ENCODE measurements at places on chromosomes 1 and 21.

GRCh38 chr1:222728746-222729145 is 8.3 kb upstream of the FAM177B start:
- no peak for DNase-seq

DNA sequence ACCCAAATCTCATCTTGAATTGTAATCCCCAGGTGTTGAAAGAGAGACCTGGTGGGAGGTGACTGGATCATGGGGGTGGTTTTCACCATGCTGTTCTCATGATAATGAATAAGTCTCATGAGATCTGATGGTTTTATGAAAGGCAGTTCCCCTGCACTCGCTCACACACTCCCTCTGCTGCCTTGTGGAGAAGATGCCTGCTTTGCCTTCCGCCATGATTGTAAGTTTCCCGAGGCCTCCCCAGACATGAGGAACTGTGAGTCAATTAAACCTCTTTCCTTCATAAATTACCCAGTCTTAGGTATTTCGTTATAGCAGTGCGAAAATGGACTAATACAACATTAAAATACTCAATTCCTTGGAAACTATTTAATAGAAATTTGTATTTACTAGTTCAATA is 99.2 kb downstream of the PROX1 start:
- DNase-seq: no peak

DNA sequence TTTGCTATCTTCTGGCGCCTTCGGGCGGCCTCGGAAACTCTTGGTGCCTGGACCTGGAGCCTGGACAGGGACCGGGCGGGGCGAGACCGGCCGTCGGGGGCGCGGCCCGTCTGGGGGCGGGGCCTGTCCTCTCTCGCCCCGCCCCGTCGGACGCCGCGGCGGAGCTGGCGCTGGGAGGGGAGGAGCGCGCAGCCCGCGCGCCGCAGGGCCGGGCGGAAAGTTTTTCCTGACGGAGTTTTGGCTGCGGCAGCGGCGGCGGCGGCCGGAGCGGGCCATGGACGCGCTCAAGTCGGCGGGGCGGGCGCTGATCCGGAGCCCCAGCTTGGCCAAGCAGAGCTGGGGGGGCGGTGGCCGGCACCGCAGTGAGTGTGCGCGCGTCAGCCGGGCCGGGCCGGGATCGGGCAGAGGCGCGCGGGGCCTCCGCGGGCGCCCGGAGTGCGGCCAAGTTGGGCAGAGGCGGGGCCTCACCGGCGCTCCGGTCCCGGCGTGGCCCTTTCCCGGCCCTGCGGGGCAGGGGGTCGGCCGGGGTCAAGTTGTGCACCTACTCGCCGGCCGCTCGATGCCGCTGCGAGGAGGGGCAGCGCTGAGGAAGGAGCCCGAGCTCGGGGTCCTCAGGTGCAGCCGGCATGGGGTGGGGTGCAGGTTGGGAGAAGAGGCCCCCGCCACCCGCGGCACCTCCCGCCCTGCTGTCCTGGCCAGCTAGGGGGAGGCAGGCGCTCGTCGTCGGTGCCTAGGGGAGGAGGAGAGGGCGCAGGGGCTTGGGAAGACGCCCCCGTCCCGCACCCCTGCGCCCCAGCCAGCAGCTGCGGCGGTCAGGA is at the start of gene LDLRAP1:
Gene LDLRAP1, plus strand, starts transcription at position 182 of the 818 bp plus-strand sequence. Its CDS starts 93 bp downstream, at position 275.
- peak; percentile 50 for DNase-seq

GRCh38 chr21:15029077-15029476 is 35.7 kb downstream of the NRIP1 start:
- DNase-seq: no peak

DNA sequence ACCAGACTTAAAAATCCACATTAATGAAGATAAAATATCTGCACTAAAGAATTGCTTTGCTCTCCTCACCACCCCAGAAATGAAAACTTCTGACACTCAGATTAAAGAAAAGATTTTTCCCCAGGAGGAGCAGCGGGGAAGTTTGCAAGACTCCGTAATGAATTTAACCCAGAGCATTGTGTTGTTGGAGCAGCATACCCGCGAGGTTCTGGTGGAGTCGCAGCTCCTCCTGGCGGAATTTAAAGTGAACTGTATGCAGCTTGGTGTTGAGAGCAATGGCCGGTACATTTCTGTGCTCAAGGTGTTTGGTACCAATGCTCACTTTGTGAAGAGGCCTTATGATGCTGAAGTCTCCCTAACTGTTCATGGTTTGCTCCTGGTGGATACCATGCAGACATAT is 46.4 kb downstream of the VPS13D start:
- no peak for DNase-seq
